ENCODE measurements at places on chromosomes 5 and 9. TPM values are rescaled to one million over a fixed set of nuclear protein-coding genes. Genes with fewer than 3 reads are reported as not detected.

GRCh38 chr5:10591966-10592365, 28.1 kb downstream of the ANKRD33B start:
- DNase-seq, result no peak

DNA sequence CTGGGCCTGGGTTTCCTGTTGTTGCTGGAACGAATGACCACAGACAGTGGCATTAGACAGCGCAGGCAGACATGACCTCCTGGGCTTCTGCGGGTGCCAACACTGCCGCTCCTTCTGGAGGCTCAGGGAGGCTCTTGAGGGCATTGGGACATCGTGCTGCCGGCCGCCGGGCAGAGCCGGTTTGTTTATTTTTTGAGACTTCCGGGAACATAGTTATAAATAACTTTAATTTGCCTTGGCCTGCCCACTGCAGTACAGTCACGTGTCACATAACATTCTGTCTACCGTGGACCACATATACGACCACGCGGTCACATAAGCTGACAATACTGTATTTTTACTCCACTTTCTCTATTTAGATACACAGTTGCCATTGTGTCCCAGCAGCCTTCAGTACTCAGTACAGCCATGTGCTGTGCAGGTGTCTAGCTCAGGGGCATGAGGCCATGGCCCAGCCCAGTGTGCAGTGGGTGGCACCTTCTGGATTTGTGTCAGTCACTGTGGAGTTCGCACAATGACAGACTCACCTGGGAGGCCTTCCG, 8.2 kb upstream of the TOR4A start:
- peak; percentile 75 for DNase-seq

DNA sequence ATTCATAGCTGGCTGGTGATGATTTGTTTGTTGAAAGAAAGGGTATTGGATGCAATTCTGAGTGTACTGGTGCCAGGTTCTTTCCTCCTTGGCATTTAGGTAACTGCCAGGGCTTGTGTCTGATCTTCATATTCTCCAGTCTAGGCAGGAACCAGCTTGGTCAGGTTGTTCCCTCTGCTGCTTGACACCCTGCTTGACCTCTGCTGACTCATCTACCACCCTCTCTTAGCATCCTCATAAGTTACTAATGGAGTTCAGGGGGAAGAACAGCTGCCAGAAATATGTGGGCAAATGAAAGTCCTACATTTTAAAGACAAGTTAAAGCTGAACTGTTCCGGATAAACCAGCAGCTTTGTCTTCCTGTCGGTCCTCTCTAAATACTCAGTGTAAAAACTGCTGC, 116.1 kb upstream of the TNC start:
- DNase-seq, result peak; percentile 72

DNA sequence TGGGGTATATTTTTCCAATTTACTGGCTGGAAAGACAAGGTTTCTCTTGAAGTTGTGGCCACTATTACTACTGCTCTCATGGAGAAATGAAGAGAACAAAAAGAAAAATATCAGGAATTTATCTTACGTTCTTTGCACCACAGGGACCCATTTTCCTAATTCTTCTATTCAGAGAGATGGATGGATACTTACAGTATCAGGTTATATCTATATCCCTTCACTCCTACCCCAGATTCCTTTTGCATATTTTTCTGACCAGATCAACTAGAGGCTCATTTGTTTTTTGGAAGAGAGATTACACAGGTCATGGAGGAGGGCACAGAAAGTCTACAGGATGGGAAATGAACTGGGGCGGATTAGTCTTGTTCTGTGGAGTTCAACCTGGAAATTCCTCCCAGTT, 277.2 kb upstream of the VLDLR start:
- DNase-seq, result no peak

DNA sequence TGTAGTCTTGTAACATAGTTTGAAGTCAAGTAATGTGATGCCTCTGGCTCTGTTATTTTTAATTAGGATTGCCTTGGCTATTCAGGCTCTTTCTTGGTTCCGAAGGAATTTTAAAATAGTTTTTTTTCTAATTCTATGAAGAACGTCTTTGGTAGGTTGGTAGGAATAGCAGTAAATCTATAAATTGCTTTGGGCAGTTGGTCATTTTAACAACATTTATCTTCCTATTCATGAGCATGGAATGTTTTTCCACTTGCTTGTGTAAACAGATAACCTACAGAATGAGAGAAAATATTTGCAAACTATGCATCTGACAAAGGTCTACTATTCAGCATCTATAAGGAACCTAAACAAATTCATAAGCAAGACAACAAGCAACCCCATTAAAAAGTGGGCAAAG, 173.2 kb upstream of the TRPC7 start:
- peak; percentile 45 for DNase-seq

GRCh38 chr5:10539687-10539998, 24.2 kb upstream of the ANKRD33B start:
- peak; percentile 38 for DNase-seq

DNA sequence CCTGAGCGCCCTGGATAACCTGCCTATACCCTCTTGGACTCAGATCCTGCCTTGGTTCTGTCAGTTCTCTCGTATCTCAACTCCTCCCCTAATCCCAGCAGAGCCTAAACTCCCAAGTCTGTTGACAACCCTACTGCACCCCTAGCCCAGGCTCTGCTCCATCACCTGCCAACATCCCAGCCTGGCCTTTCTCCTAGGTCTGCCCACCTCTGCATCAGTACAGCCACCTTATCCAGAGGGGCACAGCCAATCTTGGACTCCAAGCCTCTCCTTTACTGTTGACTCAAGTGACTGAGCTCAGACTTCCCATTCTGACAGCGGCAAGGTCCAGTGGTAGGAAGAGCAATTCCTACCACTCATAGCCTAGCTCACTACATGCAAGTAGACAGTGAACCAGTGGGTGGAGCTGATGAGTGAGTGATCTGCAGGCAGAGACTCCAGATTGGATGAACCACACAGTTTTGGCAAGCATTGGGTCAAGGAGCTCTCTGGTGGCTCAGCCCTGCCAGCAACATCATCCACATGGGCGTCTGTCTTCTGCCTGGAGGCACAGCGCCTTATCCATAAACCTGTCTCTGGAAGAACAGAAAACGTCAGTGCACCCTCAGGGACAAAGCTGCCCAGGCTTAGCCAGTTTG, 26.5 kb downstream of the TRMO start:
- peak; percentile 53 for DNase-seq

GRCh38 chr5:19408149-19408548, 579.9 kb downstream of the CDH18 start:
- no peak for DNase-seq

GRCh38 chr5:53446908-53447307, 33.5 kb upstream of the FST start:
- no peak for DNase-seq

GRCh38 chr5:180670586-180671359, 21.4 kb upstream of the FLT4 start:
- DNase-seq, result peak; percentile 2

- DNase-seq, result no peak
Observed at GRCh38 chr5:59209758-59210359, 627.0 kb downstream of the RAB3C start.

DNA sequence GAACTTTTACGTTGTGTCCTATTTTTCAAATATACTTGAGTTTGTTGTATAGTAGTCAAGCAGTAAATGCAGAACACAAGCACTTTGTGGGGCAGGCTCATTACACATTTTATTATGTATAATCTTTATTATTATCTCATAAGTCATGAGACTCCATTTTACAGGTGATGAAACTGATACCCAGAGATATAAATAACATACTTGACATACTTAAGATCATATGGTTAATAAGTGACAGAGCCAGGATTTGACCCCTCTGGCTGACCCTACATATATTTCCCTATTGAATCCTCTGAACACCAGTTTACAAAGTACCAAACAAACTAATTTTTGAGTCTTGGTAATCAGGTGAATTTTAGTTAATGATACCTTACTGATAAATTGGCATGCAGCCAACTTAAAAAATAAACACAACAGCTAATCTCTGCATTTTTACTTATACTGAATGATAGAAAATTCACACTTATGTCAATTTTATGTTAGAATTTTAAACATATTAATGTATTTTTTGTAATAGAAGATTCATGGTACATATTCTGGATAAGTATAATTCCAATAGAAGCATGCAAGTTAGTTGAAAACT, 305.0 kb upstream of the MEF2C start:
- DNase-seq, result no peak

GRCh38 chr5:65142511-65143011, 339.2 kb downstream of the ADAMTS6 start:
- DNase-seq, result peak; percentile 63

DNA sequence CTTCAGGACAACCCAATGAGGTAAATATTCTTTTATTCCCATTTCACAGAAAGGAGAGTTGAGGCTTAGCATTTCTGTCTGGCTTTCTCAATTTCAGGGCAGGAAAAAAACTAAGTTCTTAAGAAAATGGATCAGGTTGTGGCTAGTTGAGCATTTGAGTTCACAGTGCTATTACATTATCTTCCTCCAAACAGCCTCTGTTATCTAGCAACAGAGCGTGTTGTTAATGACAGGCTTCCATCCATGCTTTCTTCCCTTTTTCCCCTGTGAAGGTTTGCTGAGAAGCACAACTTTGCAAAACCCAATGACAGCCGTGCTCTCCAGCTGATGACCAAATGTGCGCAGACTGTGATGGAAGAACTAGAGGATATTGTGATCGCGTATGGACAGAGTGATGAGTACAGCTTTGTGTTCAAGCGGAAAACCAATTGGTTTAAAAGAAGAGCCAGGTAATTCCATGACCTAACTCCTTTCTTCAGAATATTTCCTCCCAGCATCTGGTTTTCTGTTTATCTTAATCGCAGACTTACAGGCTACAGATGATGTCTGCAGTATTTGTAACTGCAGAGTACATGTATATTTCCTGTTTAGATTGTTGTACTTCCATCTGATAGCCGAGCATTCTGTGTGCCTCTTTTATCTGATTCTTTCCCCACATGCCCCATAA, 1.5 kb downstream of the THG1L start:
- DNase-seq, result no peak

DNA sequence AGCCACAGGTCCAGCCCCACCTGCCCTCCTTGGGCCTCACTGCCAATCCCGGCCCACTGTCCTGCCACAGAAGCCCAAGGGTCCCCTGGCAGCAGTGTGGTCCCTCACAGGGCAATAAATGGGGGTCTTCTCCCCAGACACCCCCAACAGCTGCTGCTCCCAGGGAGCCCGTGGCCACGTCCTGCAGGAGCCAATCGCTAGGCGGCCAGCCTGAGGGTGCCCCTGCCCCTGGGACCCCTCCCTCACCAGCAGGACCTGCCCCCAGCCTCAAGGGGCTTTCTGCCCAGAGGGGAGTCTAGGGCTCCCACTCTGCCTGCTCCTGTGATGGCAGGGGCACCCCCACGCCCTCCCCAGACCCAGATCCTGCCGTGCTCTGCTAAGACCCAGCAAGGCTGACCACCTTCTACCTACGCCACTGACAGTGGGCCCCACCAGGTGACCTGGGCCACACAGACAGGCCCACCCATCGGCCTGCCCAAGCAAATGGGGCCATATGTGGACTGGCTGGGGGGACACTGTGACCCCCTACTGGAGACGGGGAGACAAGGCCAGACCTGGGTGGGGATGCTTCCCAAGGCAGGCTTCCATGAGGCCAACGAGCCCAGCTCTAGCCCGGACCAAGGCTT, 17.0 kb downstream of the NOTCH1 start:
- no peak for DNase-seq

DNA sequence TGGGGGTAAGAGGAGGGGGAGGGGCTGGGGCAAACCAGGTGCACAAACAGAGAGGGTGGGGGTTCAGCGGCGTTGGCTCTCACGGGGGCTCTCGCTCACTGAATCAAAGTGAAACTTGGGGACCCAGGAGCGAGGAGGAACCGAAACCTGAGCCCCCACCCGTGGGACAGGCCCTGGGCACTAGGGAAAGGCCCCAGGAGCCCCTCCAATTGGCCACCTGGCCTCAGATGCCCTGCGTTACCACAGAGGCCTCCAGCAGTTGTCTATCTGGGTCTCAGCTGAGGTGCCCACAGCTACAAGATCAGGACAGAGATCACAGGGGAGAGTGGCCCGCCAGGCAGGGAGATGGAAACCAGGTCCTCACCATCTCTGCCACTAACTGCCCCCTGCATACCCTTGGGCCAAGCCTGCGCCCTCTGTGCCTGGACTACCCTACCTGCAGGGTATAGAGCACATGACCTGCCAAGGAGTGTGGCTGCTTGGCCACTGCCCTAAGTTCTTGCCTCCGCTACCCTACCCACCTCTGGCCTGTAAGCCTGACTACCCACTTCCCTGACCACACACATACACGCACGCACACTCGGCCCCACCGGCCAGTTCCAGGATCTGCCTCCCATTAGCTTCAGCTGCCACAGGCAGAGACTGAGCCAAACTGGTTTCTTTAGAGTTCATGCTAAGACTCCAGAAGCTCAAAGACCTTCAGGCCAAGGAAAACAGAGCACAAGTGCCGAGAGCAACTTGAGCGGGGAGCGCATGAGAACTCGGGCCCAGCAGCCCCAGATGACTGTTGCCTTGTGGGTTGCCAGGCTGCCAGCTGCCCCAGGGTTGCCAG, 39.9 kb downstream of the PAX5 start:
- no peak for DNase-seq

- DNase-seq, result no peak
Observed at GRCh38 chr9:26148128-26148527, 469.9 kb upstream of the TUSC1 start.

DNA sequence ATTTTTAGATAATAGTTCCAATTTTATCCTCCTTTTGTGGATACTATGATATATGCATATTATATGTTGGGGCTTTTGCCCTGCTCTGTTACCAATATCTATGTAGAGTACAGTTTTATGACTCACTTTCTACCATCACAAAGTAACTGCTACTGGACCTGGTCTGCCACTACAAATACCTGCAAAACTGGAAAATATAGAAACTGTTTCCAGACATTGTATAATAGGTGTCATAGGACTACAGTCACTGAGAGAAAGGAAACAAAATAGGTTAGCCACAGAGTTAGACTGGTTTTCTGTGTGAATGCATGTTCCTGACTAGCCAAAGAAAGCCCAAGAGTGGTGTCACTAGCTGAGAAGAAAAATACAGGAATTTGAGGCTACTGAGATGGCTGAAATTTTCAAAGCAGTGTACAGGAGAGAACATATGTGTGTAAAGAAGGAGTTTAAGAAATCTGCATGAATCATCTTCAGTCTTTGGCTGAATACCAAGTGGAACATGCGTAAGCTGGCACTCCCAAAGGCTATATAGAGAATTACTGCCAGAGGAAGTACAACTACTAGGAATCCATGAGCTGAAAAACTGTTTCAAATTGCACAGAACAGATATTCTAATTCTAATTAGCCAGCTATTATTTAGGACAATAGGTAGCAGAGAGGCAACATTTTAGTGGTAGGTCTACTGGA, 29.0 kb upstream of the FAM174A start:
- peak; percentile 41 for DNase-seq

DNA sequence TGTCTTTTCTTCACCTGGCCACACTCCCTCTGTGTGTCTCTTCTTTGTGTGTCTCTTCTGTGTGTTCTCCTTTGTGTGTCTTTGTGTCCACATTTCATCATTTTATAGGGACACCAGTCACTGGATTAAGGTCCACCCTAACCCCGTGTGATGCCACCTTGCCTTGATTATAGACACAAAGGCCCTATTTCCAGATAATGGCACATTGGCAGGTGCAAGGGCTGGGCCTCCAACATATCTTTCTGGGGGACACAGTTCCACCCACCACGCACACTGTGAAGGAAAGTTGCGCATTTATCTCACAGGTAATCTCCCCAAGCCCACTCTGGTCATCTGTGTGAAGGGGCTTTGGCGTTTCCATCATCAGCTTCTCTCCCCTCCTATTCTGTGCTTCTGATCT, 334.6 kb upstream of the IRX1 start:
- DNase-seq, result no peak

GRCh38 chr5:6712142-6712576, 1.1 kb upstream of the TENT4A start:
- DNase-seq, result no peak

Gene PCDHGA7
- total RNA-seq, result 12.0 TPM

Gene TAF11L10
- not detected for total RNA-seq

Gene SCGB3A2
- total RNA-seq, result not detected

Gene CDX1
- total RNA-seq, result not detected

Gene PDE6A
- not detected for total RNA-seq

Data from HFFc6 (cell line).